ENCODE measurements at places on chromosomes 6 and 20.
A peak's percentile ranks its signal among the peaks of the same experiment; 100 is the strongest.

DNA sequence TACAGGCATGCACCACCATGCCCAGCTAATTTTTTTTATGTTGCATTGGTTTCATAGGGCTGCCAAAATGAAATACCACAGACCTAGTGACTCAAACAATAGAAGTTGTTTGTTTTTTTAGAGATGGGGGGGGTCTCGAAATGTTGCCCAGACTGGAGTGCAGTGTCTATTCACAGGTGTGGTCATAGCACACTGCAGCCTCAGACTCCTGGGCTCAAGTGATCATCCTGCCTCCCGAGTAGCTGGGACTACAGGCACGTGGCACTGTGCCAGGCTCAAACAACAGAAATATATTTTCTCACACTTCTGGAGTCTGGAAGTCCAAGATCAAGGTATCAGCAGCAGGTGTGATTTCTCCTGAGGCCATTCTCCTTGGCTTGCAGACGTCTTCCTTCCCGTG, 6.6 kb upstream of the SLC16A10 start:
- no peak for DNase-seq

DNA sequence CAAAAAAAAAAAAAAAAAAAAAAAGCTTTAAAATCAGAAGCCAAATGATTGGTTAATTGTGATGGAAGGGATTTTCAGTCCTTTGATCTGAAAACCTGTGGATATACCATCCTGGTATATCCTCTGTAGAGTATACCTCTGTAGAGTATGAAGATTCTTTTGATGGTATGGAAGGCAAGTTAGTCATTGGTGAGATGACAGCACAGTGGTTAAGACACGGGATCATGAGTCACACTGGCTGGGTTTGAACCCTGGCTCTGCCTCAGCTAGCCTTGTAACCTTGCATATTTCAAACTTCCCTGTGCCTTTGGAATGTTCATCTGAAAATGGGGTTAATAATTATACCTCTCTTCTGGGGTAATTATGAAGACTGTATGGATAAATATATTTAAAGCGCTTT, 179.3 kb downstream of the CARMIL1 start:
- no peak for DNase-seq

DNA sequence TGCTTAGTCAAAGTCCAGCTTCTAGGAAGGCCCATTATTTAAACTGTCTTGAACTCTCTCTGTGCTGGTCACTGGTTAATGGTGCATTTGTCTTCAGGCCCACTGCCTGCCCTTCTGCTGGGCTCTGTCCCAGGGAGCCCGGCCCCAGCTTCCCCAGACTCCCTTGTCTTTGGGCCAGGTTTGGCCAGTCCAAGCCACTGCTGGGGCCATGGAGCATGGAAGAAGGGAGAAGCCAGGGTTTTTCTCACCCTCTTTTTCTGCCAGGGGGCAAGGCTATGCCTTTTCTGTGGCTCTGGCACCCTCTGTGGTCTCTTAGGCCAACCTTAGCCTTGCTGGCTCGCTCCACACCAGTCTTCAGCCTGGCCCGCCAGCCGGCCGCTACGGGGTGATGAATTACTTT, 390.0 kb upstream of the SULF2 start:
- DNase-seq, result no peak

DNA sequence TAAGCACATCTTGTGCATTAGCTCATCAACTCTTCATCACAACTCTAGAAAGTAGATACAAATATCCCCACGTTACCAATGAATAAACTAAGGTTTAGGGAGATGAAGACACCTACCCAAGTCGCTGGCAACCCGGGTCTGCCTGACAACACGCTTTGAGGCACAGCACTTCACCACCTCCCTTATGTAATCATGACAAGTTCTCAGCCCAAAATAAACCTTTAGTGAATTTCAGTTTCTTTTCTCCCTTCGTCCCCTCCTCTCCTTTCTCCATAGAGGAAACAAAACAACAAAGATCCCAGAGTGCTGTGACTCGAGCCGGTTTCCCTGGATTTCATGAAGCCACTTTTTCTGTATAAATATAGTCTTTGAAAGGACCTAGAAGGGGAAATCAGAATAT, 105.4 kb downstream of the MAFB start:
- no peak for DNase-seq

- no peak for DNase-seq
Observed at GRCh38 chr20:52454660-52455059, 263.1 kb upstream of the ZFP64 start.

- DNase-seq, result no peak
Observed at GRCh38 chr6:99121748-99122147, 174.0 kb upstream of the FBXL4 start.

DNA sequence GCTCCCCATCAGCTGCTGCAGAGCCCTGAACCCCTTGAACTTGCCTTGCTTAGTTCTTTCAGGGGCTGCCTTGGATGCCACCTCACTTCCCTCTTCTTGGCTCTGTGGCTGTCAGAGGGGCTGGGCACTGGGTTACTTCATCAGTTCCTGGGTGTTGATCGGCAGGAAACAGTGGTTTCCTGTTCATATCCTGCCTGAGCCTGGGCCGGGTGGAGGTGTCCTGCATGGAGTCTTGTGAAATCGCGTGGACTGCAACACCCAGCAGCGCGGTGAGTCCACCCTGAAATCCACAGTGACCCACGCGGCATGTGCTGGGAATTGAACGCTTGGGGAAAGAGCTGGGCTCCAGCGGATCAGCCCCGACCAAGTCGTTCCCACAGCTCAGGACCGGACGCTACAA, 97.5 kb downstream of the CDH26 start:
- no peak for DNase-seq

- no peak for DNase-seq
Observed at GRCh38 chr6:52642368-52642767, 28.5 kb upstream of the TMEM14A start.

DNA sequence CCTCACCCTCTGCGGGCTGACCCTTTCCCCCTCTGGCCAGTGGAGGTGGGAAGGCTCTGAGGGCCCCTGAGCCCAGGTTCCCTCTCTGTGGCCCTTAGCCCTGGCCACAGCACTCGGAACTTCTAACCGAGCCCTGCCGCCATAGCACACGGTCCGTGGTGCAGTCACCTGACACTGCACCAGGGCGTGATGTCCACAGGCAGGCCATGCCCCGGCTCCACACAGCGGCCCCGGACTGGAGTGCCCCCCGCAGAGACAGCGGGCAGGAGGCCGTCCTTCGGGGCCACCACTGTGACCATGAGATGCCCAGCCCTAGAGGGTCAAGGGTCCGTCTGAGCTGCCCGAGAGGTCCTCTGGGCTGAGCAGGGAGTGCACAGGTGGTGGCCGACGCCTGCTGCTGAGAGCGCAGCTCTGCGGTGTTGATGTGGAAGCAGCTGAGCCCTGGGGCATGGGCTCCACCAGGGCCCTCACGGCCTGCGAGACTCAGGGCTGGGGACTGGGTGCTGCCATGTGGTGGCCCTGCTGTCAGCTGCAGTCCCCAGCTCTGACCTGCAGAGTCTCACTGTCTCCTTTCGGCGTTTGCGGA, 11.2 kb upstream of the BHLHE23 start:
- no peak for DNase-seq

DNA sequence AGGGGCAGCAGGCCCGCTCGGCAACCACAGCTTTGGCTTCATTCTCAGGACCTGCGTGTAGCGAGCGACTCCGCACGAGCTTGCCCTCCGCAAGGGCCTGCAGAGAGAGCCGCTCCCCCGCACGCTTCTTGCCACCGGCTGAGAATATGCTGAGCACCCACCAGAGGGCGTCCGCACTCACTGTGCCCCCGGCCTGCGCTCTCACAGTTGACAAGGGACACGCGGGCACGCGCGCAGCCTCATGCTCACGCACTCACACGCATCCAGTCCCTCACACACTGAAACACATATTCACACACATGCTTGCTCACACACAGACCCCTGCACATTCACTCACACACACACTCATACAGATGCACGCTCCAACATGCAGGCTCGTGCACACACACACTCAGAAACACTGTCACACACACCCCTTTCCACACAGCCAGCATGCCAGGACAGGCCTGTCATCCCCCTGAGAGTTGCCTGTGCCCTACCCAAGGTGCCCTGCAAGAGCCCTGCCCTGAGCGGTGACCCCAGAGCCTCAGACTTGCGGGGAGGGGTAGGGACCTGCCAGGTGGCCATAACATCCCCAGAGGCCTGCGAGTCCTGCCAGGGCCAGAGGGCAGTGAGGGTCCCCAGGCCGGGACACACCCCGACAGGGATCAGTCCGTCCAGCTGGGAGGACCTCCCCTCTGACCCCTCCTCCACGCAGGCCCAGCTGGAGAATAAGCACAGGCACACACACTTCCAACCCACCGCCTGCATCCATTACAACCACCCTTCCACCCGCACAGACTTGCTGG, 174.1 kb downstream of the BMP7 start:
- DNase-seq, result peak; percentile 85

DNA sequence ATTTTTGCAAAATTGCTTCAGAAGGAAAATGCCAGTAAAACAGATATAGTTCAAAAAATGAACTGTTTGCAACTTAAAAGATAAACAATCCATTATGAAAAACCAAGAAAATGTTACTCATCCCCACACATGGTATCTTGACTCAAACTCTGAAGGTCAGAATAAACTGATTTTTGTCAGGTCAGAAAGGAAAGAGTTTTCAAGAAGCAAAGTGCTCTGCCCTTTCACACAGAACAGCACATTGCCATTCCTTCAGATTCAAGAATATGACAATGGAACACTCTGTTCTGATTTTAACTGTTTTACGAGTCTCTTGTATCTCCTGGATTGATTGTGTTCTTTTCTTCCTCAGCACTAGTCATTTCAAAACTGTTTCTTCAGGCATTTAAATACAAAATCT, 33.8 kb upstream of the NT5E start:
- no peak for DNase-seq

DNA sequence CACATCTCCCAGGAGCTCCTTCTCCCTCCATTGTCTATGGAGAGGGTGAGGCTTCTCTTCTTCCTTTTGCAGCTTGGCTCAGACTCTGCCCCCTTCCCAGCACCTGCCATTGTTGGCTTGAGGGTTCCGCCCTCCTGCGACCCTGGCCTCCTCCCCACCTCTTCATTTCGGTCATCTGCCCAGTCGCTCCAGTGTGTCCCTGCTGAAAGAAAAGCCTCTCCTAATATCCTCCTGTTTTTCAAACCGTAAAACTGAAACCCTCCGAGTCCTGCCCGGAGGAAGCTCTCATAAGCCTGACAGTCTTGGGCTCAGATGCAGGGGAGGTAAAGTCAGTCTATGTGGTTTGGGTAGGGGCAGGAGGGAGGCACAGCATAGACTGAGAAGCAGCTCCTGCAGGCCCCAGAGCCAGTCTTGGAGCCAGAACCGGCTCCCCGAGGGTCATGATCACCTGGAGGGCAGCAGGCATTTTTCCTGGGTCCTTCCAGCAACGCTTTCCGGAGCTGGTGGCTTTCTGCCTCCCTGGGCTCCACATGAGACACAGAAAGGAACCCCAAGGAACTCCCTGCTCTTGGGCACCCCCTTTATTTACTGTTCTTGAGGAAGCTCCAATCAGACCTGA, 235.1 kb downstream of the SMOC2 start:
- no peak for DNase-seq

- DNase-seq, result no peak
Observed at GRCh38 chr20:44287272-44288097, 23.5 kb downstream of the FITM2 start.

DNA sequence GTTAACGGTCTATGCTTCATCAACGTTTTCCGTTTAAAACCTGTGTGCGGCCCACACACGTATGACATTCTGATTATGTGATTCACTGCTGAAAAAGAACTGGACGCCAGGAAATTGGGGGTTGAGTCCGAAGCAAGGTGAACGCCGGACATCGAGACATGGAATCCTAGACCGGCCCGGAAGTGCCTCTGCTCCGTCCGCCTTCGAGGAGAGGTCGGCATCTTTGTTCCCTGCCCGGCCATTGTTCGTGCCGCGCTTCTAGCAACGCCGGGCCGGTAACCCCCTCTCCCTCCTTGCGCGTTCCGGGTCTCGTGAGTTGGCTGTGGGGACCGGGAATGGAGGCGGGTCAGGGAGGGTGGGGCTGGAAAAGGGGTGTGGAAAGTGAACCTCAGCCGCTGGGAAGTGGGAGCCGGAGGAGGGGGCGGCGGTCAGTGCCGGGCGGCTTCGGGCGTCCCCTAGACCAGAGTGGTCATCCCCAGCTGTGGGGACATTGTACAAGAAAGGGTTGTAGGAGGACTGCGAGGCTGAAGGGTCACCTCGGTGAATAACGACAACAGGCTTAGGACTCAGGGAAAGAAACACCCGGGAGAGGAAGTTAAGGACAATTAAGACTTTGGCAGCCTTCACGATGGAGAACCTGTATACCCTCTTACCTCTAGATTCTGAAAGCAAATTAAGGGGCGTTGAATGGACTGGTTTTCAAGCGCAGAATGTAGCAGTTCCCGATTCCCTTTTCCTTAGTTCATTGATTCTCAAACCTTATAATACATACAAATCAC, at the start of gene ZSCAN9:
ZSCAN9 (plus strand) TSS at position 220 of the 779 bp plus-strand sequence. CDS start 1,810 bp downstream, outside the sequence.
- peak; percentile 91 for DNase-seq

DNA sequence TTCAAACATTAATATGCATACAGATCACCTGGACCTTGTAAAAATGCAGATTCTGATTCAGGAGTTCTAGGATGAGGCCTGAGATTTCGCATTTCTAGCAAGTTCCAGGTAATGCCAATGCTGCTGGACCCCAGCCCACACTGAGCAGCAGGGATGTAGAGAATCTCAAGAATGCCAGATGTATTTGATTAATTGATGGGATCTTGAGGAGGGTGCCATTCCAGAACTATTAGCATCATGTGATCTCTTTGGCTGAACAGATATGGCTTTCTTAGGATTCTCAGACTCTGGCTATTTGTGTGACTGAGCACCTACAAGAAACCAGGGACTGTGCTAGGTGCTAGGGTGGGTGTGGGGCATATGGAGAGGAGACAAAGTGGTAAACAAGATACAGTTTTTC, 16.5 kb upstream of the SNX3 start:
- no peak for DNase-seq

GRCh38 chr6:5570641-5571040, 309.3 kb downstream of the FARS2 start:
- no peak for DNase-seq

Measured in T47D (cell line).